ENCODE measurements at places on chromosomes 7 and 10.
A peak's percentile ranks its signal among the peaks of the same experiment; 100 is the strongest.

GRCh38 chr10:11879387-11880094 lies 56.4 kb downstream of the PROSER2 start:
- no peak for DNase-seq

GRCh38 chr7:32091608-32092210 lies 21.5 kb upstream of the PDE1C start:
- DNase-seq, result no peak

- no peak for DNase-seq
Observed at GRCh38 chr7:36795451-36796021, 71.2 kb upstream of the AOAH start.

- no peak for DNase-seq
Observed at GRCh38 chr10:101135141-101136006, 4.3 kb downstream of the TLX1 start.

GRCh38 chr7:26648554-26648953 lies 215.8 kb downstream of the SKAP2 start:
- no peak for DNase-seq

- peak; percentile 72 for DNase-seq
Observed at GRCh38 chr10:119281581-119282071, 74.3 kb downstream of the GRK5 start.

GRCh38 chr10:59708816-59709394 lies 745 bp downstream of the SLC16A9 start:
- no peak for DNase-seq

DNA sequence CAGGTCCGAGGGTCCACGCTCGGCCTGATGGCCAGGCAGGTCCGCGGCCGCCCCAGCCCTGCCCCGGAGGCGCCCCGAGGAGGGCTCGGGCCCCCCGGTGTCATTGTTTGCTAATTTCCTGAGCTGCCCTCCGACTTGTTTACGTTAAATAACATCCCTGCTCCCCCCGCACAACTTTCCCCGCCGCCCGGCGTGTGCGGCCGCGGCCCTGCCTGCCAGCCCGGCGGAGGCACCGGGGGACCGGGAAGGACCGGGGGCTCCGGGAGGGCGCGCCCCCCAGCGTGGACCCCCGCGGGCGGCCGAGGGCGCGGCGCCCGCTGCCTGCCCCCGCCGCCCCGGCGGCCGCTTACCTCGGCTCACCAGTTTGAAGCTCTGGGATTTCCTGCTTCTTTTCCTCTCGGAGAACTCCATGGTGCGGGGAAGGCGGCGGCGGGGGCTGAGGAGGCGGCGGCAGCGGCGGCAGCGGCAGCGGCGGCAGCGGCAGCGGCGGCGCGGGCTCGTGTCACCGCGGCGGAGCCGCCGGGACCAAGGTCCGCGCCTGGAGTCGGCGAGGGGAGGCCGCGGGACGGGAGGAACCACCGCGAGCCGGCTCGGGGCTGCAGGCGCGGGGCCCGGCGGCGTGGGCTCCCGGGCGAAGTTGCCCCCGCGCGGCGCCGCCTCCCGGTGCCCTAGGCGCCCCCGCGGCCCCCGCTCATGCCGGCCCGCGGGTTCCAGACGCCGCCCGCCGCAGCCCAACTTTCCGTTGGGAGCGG lies 515 bp downstream of the BEND7 start:
- DNase-seq, result peak; percentile 36

GRCh38 chr10:126921974-126922525 lies 16.8 kb downstream of the DOCK1 start:
- DNase-seq, result no peak

GRCh38 chr10:24343686-24344085 lies 134.7 kb downstream of the KIAA1217 start:
- no peak for DNase-seq

GRCh38 chr7:106504645-106505044 lies 156.3 kb downstream of the CCDC71L start:
- DNase-seq, result no peak

DNA sequence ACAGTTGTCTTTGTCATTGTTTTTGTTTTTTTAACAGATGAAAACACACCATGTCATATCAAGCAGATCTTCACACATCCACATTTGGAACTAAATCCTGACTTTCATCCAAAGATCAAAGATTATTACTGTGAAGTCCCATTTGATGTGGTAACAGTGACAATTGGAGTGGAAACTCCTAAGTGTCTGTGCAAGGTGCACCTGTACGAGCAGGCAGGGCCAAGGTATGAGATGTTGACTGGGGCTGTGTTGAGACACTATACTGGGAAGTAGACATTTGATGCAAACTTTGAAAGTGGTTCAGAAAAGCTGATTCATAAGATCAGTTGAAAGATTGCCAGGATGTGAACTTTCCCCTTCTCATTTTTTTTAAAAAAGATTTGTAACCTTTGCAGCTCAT lies 152.3 kb downstream of the CPED1 start:
- DNase-seq, result no peak

DNA sequence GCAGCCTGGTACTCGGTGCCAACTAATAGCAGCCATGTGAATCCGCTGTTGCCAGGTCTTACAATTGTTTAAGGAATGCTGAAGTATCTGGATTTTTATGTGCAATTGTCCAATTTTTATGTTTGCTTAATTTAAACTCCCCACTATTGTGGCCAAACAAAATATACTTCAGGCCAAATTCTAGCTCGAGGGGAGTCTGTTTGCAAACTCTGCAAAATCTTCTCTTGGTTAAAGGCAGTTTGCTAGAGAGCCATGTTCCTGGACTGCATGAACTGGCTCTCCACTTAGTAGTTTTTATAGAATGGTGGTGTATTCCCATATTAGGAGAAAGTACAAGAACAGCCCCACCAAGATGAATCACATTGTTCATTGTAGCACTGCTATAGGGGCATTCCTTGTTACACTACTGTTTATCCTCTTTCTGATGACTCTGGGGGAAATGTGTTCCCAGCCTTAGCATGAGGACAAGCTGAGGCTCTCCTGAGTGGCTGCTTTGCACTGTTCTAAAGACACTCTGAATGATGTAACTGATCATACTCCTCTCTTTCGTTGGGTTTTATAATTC lies 178.0 kb upstream of the GLI3 start:
- no peak for DNase-seq

DNA sequence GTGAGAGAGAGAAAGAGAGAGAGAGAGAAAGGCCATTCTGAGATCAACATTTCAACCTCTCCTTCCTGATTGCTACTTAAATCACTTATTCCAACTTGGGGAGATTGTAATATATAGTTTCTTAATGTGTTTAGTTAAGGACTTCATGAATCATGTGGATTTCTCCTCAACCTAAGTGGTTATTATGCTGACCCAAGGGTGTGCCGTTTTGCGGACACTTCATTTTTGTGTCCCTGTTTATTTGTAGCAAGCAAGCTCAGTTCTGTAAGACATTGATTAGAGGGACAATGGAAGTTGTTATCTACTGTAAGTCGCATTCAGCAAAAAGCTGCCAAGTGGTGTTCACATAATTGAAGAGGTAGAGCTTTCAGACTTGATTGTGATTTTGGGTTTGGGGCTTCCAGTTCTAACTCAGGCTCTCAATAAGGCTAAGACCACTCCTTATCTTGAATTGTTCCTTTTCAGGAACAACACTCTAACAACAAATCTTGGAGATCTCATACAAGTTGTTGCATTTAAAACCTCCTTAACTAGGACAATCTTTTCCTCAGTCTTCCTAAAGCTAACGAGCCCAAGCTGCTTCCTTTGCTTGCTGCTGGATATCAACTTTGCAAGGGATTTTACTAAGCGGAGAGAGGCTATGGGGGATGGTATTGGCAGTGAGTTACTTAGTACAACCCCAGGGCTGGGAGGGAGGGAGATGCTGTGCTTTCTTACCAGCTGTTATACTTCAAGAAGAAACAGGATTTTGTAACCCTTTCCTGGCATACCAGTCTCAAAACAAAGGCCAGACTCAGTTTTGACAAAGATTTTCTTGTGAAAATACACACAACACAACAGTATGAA lies 19.8 kb upstream of the COL1A2 start:
- DNase-seq, result peak; percentile 95

DNA sequence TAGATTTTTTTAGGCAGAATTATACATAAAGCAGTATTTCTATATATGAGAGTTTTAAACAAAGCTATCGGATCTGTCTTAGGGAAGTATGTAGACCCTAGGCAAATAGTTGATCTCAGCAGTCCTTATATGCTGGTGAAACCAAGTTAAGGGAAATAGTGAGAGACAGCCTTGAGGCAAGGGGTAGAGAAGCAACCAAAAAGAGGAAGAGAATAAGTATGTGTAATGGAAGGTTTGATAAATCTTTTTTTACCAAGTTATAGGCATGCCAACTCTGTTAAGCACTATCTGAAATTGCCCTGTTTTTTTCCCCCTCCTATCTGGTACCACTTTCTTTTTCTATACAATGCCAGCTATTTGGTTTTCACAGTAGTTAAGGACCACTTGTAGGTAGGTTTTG lies 19.9 kb downstream of the SPAG6 start:
- DNase-seq, result no peak

DNA sequence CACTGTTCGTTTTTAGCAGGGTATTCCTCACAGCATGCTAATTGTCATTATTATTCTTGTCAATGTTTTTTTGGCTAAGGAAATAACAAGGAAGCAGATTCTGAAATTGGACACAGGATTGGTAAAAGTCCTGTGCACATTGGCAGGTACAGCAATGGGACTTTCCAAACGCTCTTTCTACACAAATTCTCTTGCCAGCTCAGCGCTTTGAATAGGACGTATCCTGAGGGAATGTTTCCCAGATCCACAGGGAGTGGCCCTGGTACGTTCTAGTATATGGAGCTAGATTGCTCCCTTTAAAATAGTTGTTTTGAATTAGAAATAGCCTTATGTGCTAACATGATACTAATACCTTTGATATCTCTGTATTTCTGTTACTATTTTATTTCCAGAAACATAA lies 82.8 kb upstream of the GRB10 start:
- no peak for DNase-seq

- DNase-seq, result peak; percentile 6
Observed at GRCh38 chr7:90312745-90313144, 8.4 kb downstream of the FAM237B start.

- peak; percentile 70 for DNase-seq
Observed at GRCh38 chr10:5071411-5072198, 22.6 kb upstream of the AKR1C3 start.

DNA sequence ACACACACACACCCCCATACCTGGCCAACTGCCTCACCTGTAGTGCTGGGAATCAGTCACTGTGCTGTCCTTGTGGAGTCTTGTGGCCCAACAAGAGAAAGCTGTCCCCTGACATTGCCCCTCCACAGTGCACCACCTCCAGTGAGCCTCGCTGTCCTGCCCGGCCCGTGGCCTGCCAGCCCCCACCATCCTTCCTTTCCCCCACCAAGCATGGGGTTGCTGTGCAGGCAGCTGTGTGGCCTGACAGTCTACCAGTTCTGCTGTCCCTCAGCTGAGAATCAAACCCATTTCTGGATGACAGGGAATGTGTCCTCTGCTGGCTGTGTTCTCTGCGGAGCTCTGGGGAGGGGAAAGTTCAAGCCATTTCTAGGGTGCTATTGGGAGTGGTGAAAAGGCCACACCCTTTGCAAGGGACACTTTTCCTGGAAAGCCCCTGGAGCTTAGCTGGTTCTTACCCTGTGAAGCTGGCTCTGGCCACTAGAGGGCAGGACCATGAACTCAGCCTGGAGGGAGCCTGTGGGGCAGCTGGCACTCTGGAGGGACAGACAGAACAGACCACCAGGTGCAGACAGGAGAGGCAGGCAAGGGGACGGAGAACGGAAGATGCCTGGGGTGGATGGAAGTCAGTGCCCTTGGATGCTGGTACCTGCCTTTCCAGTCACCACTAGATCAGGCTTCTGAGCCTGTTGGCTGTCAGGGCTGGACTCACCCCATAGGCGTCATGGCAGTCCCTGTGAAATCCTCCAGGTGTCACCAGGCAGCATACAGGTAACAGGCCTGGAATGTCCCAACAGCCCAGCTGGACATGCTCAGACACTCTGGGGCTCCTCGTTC lies 10.5 kb upstream of the MTPAP start:
- peak; percentile 66 for DNase-seq

DNA sequence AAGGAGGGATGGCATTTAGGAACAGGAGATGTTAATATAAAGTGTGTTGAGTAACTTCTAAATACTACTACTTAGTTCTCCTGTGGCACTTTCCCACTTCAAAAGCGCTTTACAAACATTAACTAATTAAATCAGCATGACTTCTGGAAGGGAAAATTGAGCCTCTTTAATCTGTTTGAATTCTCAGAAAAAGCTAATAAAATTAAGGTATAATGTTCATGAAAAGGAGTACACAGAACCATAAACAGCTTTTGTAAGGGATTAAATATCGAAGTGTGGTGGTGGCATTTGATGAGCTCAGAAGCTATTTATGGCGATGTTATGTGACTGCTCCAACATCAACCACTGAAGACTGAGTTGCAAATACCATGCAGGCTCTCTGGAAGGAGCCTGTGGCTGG lies 10.2 kb upstream of the VAX1 start:
- no peak for DNase-seq

DNA sequence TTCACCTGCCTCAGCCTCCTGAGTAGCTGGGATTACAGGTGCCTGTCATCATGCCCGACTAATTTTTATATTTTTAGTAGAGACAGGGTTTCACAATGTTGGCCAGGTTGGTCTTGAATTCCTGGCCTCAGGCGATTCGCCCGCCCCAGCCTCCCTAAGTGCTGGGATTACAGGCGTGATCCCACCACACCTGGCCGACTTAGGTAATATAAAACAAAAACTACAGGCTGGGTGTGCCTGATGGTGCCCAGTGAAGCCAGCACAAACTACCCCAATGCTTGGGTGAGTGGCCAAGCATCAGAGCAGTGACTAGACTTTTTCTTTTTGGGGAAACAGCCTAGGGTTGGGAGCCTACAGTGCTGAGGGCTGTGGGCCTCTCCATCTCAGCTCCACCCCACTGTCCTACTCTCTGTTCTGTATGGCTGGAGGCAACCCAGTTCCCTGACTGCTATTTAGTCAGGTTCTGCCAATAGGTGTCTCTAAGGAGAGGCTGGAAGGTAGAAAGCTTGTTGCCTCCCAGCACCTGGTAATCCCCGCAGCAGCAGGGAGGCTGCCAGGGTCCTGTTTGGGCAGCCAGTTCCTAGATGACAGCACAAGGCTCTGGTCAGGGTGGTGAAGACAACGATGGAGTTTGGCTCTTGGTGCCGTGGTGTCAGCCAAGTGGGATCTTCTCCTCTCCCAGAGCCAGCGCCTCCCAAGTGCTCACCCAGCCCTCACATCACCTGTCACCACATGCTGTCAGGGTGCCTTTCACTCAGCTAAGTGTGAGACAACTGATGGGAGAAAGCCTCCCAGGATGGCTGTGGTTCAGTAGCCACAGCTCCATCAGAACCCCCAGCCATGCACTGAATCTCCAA lies 10.4 kb upstream of the NACAD start:
- DNase-seq, result no peak

DNA sequence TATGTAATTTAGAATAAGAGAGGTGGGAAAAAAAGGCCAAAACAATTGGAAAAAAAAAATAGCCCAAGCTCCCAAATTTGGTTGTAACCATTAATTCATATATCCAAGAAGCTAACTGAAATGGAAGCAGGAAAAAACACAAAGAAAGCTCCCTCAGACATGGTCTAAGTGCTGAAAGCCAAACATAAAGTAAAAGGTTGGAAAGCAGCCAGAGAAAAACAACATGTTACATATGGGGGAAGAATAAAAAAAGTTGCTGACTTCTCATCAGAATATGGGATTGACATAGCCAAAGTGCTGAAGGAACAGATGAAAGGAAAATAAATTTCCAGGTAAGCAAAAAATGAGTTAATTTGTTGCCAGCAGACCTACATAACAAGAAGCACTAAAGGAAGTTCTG lies 40.3 kb downstream of the PDZD8 start:
- DNase-seq, result no peak

- DNase-seq, result no peak
Observed at GRCh38 chr7:37337522-37337921, 111.1 kb downstream of the ELMO1 start.
